Activated CD4-positive, alpha-beta memory T cell treated with anti-CD3 and anti-CD28 coated beads for 36 hours (primary cell): ENCODE measurements at places on chromosomes 16 and 17.

DNA sequence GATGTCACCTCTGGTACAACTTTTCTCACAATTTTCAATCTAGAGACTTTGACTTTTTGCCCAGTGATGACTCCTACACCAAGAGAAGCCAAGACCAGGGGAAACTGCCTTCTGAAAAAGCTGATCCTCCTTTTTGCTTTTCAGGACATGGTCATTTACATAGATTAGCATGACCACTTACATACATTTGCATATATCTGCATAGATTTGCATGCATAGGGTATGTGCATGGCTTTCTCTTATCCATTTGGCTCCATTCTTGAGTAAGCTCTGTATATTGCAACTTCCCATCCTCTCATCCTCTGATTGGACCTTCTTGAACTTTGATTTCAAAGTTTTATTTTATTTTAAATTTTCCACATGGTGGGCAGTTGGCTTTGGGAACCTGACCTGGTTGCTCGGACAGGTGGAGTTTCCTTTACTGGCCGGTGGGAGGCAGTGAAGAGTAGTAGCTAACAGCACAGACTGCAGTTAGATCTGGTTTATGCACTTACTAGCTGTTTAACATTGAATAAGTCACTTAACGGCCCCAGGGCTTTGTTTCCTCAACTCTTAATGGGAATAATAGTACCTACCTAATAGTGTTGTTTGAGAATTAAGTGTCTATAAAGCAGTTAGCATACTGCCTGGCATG lies 92.9 kb downstream of the GPR139 start:
- DNase-seq = no peak

- DNase-seq = peak; percentile 31
These were observed 917 bp downstream of the YWHAE start for GRCh38 chr17:1398931-1399678.

DNA sequence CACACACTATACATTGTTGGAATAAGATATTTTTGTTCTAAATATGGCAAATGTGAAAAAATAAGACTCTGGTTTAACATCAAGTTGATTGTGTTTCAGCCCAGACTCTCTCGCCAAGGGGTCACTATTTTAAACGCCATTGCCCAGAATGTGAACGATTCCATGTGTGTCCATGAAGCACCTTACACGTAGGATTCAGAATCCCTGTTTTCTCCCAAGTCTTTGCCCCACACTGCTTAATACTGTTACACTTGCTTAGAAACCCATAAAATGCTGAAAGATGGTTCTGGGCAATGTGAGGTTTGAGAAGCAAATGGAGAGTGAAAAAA lies 7.7 kb downstream of the HS3ST3B1 start:
- no peak for DNase-seq

DNA sequence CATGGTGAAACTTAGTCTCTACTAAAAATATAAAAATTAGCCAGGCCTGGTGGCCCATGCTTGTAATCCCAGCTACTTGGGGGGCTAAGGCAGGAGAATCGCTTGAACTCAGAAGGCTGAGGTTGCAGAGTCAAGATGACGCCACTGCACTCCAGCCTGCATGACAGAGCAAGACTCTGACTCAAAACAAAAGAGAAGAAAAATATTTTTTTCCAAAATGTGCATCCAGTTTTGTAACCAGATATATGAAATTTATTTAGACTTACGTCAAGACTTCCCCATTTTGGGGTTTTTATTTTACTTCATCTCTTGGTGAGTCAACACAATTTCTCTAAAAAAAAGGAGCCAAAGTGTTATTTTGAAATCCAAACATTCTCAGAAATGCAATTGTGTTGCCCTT lies 5.5 kb upstream of the TM4SF5 start:
- no peak for DNase-seq

DNA sequence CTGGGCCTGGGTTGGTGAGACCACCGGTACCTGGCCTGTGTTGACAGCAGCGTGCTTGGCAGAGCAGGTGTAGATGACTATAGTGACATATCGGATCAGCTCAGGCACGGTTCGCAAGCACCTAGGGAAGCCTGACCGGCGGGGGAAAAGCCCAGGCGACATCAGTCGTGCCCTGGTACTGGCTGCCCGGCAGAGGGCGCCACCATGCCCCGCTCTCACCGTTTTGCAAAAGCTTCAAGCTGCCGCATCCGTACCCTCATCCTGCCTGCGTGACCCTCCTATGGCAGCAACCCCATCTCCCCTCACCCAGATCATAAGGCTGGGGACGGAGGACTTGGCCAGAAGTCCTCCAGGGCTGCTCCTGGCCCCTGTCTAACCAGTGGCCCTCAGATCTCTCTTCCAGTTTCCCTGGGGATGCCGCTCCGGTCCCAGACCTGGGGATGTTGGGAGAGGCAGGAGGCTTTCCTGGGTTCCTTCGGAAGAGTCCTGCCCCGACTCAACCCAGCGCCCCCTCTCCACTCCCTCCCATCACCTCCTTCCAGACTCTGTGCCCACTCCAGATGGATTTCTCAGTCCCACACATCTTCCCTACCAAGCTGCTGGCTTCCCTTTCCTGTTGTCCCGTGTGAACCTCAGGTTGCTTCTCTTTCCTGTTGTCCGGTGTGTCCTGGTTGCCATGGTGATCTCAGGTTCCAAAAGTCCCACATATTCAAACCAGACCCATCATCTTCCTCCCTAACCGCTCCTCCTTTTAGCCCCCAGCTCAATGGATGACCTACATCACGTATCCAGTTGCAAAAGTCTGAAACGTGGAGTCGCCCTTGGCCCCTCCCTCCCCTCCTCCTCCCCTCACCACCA lies 13.7 kb downstream of the ALOX12B start:
- DNase-seq = peak; percentile 91

DNA sequence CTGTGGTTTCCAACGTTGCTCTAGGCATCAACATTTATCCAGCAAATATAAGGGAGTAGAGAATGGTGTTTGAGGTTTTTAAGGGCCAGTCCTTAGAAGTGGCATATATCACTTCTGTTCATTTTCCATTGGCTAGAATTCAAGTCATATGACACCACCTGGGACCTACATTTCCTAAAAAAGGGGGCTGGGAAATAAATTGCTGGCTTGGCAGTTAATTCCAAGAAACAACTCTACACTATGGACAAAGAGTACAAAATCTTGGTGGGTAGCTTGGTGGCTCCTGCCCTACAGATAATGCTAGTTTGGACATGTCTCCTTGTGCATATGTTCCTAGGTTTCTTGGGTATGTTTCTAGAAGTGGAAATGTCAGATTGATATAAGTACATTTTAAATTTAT lies 7.6 kb downstream of the PPM1E start:
- no peak for DNase-seq

GRCh38 chr17:2190014-2190413 lies 113.6 kb downstream of the SMG6 start:
- no peak for DNase-seq

DNA sequence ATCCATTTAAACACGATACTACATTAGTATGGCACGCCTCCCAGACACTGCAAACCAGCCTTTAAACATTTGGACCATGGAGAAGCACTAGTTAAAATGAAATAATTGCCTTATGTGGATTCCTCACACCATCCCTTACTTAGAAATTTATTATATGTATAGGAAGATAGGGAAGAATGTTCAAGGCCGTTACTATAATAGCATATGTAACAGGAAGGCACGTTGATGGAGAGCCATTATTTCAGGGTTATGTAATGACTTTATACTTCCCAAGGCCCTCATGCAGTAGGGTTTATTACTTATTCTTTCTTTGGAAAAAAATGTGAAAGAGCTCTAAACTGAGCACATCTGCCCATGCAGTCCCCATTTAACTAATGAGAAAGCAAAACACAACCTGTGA lies 96.6 kb upstream of the CACNG5 start:
- no peak for DNase-seq

DNA sequence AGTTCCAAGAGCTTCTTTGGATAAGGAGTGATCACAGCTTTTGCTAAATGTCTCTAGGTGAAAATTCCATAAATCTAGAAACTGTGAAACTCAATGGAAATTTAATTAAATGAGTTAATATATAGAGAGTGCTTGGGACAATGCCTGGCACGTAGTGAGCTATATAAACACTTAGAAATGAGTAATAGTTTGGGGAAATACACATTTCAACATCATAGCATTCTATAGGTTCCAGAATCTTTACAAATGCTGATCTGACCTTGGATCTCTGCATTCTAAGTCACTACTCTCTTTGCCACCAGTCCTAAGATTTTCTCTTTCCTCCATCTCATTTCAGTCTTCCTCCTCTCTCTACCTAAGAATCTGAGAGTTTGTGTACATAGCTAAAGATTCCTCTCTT lies 175.6 kb downstream of the SOX9 start:
- no peak for DNase-seq

DNA sequence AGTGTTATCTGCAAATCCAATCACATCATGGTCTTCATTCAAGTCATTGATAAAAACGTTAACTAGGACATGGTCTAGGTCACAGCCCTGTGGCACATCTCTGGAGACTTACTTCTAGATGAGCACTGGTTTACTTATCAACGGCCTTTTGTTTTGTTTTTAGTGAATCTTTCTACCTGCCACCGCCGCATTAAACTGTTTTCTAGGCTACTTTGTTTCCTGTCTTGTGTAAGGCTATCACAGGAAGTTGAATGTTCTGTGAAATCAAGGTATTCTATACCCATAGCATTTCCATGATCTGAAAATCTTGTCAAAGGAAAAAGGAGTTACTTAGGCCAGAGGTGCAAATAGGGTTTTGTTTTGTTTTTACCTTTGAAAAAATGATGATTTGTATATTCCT lies 26.9 kb downstream of the SOCS3 start:
- DNase-seq = no peak

GRCh38 chr16:54503011-54503855 lies 216.6 kb upstream of the IRX3 start:
- DNase-seq = no peak

GRCh38 chr17:40063901-40064531 lies 1.3 kb downstream of the THRA start:
- DNase-seq = peak; percentile 30

DNA sequence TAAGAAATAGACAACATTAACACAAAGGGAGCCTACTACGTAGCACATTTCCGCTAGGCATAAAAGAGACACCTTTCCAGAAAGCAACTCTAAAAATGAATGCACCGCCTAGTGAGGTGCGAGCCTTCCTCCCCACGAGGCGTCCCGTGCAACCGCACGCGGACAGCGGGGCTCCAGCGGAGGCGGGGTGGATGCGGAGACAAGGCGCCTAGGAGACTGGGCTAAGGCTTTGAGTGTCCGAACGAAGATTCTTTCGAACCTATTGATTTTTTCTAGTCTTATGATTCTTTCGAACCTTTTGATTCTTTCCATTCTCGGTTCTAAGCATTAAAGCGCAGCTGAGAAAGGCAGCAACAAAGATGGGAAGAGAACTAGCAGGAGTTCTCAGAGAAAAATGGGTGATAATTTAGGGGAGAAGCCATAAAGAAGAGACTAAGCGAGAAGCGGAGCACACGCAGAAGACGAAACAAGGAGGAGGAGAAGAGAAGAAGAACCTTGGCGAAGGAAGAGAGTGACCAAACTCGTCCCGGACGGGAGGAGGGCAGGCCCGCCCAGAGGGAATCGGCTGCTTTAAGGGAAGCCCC lies 394 bp upstream of the CPD start:
- DNase-seq = peak; percentile 80

DNA sequence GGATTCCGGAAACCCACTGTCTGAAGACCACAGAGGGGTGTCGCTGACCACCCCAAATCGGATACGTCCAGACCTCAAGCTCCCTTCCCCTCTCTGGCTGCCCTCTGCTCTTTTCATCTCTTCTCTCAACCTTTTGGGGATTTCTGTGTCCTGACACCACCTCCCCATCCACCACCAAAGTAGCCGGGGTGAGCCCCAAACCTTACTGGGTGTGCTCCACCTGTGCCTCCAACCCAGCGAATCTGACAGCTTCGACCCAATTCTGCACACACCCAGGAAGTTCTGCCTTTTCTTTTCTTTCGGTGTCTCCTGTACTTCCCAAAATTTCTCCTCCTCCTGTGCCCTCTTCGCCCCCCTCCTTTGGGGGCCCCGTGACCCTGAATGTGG lies 534 bp downstream of the KCTD11 start:
- DNase-seq = no peak

- DNase-seq = no peak
These were observed 631 bp downstream of the EVI2A start for GRCh38 chr17:31320791-31321190.

DNA sequence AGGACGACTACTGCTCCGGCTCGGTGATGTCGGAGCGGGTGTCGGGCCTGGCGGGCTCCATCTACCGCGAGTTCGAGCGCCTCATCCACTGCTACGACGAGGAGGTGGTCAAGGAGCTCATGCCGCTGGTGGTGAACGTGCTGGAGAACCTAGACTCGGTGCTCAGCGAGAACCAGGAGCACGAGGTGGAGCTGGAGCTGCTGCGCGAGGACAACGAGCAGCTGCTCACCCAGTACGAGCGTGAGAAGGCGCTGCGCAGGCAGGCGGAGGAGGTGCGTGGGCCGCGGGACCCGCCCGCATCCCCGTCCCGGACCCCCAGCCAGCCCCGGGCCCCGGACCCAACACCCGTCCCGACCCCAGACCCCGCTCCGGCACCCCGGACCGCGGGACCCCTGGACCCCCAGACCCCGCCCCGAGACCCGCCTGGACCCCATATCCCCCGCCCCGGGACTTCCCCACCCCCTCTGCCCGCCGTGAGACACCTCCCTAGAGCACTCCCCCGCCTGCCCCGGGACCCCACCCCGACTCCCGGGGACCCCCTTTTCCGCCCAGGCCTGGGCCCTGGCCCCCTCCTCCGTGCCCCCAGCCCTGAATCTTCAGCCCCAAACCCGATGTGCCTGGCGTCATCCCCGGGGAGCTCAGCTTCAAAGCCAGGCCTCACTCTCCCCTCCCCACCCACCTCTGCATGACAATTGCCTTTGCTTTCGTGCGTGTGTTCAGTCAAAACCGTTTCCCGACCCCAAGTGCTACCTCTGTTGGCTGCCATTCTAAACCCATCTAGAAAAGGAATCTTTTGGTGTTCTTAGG lies 594 bp downstream of the MAPK8IP3 start:
- peak; percentile 65 for DNase-seq

GRCh38 chr17:56047331-56047730 lies 105.9 kb upstream of the ANKFN1 start:
- no peak for DNase-seq

- no peak for DNase-seq
These were observed 22.3 kb downstream of the TSPOAP1 start for GRCh38 chr17:58306131-58306951.

- no peak for DNase-seq
These were observed 172.5 kb downstream of the GRIN2A start for GRCh38 chr16:10009684-10010083.

- peak; percentile 26 for DNase-seq
These were observed 158.9 kb upstream of the NOL11 start for GRCh38 chr17:67558740-67559380.

DNA sequence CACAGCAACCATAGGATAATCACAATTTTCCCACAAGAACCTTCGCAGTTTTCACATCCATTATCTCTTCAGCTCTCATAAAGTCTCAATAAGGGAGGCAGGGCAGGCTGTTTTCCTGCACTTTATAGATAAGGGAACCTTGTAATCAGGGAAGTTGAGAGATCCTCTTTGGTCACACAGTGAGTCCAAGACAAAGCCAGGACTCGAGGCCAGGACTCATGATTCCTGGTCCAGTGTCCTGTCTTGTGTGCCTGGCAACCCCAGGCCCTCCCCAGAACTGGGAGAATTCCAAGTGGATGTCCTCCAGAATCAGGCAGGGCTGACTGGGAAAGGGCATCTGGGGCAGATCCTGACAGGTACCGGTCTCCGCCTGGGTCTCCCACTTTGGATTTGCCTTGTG lies 23.1 kb upstream of the PHF12 start:
- DNase-seq = no peak
